ENCODE measurements at places on chromosomes 7 and 10.

DNA sequence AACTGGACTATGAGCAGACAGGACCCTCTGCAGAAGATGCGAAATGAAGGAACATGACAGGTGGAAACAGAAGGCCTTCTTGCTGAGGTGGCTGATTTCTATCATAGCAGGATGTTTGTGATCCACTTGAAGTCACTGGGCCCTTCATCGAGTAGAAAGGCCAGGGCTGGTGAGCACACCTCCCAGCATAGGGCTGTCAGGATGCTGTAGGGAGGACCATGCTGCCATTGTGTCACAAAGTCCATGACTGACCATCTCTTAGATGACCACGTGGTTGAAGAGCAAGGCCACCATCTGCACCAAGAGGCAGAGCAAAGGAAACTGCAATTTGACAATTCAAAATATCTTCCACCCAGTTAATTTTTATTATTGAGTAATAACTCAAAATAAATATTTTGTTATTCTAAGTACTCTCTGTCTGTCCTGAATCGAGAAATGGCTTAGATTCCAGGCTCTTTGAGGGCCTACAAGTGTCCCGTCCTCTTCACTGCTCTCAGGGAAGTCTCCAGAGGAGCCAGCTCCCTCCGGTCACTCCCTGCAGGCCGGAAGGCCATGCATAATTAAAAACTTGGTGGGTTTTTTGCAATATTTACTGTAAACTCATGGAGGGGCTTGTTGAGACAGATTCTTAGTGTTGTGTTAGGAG is 249.3 kb upstream of the ZMIZ1 start:
- no peak for DNase-seq

DNA sequence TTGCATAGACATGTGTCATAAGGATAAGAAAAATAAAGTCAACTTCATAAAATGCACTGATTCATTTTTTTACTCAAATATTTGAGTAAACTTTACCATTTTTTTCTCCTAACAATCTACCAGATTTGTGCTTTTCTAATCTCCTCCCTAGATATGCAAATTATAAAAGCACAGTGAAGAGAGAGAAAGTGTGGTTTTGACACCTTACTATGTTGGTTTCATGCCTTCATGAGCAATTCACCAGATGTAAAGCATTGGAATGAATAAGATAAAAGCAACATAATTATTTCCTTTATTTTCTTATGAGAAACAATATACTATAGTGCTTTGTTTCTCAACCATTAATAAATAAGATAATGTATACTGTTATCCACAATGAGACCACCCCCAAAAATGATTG is 432.5 kb upstream of the PCDH15 start:
- DNase-seq, result no peak

DNA sequence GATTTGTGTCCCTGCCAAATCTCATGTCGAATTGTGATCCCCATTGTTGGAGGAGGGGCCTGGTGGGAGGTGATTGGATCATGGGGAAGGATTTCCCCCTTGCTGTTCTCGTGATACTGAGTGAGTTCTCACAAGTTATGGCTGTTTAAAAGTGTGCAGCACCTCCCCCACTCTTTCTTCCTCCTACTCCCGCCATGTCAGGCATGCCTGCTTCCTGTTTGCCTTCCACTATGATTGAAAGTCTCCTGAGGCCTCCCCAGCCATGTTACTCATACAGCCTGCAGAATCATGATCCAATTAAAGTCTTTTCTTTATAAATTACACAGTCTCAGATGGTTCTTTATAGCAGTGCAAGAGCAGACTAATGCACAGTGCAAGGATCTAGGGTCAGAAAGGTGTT is 75.4 kb downstream of the CALD1 start:
- DNase-seq, result no peak

- DNase-seq, result no peak
Observed at GRCh38 chr10:32095116-32095733, 39.0 kb upstream of the KIF5B start.

DNA sequence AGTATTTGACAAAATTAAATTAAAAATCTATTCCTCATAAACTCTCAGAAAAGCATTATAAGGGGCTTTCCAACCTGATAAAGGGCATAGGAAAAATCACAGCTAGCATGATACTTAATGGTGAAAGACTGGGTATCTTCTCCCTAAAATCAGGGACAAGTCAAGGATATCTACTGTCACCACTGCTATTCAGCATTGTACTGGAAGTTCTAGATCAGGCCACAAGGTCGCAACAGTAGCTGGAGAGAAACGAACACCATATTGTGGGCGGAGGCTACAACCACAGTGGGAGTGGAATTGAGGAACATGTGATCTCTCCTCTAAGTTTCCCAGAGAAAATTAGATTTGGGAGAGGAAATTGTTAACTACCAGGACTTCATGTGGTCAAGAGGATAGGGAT is 70.0 kb upstream of the NAMPT start:
- DNase-seq, result no peak

DNA sequence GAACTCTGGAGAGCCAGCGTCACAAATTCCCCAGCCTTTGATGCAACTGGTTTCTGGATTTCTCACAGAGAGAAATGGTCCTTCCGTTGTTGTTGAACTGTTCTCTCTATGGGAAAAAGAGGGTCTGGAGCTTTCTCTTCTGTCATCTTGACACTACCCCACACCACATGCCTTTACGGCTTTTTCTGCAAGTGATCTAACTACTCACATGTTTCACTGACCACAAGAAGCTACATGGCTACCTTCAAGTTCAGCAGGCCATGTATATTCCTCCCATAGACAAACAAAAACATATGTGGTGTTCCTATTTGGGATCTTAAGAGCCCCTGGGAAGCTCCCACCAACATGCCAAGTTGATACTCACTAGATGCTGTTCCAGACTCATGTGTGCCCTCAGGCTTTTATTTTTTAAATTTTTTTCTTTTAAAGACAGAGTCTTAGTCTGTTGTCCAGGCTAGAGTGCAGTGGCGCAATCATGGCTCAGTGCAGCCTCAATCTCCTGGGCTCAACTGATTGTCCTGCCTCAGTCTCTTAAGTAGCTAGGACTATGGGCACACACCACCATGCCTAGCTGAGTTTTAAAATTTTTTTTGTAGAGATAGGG is 72.0 kb downstream of the RNF216 start:
- no peak for DNase-seq

DNA sequence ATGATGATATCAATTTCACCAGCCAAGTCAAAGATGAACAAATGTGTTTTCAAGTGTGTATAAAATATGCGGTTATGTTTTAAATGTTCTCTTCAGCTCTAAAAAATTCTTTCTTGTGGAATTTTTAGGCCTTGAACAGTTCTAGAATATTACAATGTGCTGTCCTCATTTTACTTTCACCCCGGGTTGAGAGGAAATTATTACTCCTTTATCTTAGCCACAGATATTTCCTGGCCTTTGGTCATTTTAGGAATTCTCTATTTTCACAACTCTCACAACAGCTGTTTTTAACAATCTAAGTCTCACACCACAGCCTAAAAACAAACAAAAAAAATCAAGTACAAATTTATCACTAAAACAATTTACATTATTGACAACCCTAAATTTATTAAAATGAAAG is 112.2 kb upstream of the HGF start:
- no peak for DNase-seq

DNA sequence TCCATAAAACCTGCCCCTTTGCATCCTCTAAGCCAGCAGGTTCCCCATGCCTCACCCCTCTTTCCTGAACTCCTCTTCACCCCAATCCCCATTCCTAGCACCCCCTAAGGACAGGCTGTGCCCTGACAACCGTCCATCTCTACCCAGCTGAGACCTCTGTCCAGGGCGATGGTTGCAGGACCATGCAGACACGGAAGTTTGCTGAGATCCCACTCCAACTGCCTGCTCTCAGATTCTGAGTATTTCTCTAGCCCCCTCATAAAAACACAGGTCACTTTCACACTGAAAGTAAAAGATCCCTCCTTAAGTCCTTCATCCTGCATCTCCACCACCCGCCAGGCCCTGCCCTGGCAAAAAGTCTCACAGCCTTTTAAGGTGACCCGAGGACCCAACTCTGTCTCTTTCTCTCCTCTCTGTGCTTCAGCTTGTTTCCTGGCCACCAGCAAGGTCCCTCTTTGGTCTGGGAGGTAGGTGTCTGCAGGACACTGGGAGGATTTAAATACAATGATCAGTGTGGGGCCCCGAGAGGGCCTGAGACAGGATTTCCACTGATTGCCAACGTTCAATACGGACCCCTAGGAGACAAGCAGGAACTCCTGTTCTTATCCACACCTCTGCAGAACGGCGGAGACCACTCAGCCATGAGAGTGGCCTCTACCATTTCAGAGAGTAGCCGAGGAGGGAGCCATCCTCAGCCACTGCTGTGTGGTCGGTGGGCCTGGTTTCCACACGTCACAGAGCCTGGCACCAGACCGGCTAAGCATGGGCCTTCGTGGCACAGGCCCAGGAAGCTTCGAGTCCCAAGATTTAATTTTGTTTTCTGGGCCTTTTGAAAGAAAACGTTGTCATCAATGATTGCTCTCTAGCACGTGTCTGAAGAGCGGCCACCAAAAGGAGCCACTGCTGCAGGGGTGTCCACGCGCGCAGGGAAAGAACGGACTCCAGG is 27.9 kb downstream of the CALML3 start:
- no peak for DNase-seq

- no peak for DNase-seq
Observed at GRCh38 chr10:51433949-51434475, 265.4 kb downstream of the CSTF2T start.

GRCh38 chr10:133315847-133316246 is 7.1 kb downstream of the ZNF511 start:
- no peak for DNase-seq

DNA sequence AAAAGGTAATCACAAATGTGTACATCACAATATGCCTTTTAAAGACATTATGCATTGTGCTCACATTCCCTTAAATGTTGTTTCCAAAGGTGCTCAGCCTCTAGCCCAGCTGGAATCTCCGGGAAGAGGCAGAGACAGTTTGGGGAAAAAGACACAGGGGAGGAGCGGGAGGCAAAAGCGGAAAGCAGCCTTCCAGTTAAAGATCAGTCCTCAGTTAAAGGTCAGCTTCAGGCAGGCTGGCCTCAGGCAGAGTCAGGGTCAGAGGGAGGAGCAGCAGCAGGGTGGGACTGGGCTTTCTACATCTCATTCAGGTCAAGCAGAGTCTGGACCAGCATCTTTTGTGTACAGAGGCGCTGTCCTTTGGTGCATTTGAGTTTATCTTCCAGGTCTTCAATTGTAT is 18.6 kb downstream of the ST7 start:
- no peak for DNase-seq

GRCh38 chr10:97607095-97607636 is 17.6 kb downstream of the C10orf62 start:
- DNase-seq, result no peak

DNA sequence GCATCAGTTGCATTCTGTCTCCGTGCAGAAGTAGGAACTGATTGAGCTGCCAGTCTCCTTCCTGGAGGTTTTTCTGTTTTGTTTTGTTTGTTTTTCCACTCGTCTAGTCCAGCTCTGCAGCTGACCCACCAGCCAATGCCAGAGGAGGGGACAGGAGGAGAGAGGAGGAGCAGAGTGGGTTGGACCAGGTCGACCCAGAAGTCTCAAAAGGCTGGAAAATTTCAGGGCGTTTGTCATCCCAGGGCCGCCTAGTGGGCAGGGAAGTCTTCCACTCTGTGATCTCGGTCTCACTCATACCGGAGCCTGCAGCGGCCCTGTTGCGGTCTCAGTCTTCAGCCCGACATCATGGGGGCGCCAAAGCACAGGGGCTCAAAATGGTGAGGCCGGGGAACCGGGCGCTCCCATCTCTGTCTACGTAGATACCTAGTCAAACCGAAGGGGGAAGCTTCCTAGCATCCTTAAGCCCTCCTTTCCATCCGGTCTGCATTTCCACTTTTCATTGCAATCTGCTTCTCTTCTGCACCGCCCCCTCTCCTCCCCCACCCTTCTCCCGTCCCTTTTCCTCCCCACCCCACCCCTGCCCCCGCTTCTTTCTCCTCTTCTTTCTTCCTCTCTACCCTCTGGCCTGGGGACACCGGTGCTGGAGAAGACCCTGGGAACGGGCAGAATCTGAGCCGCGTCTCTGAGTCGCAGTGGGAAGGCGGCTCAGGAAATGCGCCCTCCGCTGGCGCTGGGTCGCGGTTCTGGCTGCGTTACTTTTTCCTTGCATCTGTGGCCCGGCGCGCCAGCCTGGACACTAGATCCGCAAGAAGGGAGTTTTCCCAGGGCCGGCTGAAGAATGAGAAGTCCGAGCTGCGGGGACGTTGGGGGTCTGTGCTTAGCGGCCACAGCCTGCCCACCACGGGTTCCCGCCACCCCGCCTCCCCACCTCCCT is 16.2 kb upstream of the PAX2 start:
- no peak for DNase-seq

DNA sequence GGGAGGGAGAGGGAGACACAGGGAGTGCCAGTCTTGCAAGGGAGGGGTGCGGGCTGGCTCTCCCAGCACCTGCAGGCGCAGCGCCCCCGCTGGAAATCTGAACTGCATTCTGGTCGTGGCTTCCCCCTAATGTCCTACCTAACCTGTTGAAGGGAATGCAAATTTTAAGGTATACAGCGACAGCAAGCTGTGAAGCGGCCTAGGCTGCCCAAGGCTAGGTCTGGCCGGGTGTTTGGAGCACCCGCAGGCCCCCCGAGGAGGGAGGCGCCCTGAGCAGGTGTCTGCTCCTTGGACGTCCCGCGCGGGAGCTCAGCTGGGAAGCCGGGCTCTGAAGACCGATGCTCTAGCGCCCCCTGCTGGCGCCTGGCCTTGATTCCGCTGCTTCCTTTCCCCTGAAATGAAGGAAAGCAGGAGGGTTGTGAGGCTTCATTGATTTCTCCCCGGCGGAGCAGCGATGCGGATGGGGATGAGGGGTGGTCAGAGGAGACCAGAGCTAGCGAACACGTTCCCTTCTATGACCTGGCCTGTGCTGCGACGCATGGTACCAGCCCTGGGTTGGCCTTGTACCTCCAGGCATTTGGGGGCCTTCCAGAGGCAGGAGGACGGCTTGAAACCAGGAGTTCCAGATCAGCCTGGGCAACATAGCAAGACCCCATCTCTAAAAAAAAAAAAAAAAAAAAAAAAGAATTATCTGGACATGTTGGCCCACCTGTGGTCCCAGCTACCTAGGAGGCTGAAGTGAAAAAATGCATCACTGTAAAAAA is 601.3 kb downstream of the GALNT17 start:
- peak; percentile 31 for DNase-seq

DNA sequence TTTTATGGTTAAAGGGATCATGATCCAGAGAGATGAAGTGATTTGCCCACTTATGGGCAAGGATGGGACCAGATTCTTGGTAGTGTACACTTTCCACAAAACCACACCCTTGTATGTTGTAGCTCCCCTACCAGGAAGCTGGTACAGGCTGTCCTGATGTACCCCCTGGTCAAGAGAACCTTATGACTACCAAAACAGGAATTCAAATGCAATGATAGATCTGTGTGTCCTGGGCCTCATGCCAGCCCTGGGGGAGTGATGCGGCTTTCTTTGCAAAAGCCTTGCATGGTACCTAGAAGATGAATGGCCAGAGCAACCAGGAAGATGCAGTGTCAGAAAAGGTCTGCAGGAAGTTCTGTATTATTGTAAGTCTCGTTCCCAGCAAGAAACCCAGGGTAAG is 94.9 kb upstream of the AGK start:
- no peak for DNase-seq

- DNase-seq, result no peak
Observed at GRCh38 chr10:62614389-62615157, 189.9 kb upstream of the ADO start.
